ENCODE measurements at places on chromosomes 7 and 10.

DNA sequence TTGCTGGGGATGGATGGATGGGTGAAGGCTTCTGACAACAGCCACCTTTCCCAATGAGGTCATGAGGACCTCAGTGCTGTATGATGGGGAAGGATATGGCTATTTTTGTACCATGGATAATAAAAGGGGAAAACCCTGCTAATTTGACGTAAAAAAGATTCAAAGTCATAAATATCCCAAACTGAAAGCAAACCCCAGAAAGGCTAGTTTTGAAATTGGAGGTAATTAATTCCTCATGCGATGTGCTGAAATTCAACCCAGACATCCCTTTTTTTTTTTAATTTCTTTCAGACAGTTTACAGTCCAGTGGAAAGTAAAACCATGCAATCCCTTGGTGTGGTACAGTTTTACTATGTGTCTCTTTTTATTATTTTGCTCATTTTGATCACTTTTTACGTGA is 254.5 kb upstream of the BMPER start:
- no peak for DNase-seq

- no peak for DNase-seq
Measured at GRCh38 chr10:70478191-70479164, at the start of gene PALD1. Gene PALD1, plus strand, starts transcription at chr10:70478767. Its CDS starts 47,185 bp downstream, at chr10:70525952.

- DNase-seq: no peak
Measured at GRCh38 chr7:17608114-17608833, 309.8 kb downstream of the AHR start.

DNA sequence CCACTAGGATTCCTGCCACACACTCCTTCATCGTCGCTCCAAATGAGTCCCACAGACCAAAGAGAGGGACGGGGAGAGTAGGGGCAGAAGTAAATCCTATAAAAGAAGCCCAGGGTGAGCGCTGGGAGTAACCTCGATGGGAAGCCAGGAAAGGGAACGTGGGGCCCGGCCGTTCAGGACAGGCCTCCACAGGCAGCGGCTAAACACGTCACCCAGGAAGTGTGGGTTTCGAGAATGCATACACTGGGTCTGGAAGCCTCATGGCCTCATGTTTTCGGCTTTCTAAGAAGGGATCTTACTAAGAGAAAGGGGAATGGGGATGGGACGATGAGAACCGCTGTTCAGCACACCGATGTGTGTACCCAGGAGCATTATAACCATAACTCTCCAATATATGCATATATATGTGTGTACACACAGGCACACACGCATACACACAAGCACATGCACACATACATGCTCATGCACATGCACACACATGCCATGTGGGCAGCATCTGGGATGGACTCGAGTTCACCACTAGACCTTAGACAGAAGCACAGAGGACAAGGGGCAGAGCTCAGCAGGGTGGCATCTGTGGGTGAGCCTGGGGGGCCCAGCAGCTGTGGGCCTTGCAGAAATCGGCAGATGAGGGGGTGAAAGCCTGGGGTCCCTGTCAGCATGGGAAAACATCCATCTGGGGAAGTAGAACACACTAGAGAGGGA is 14.8 kb upstream of the CNPY1 start:
- no peak for DNase-seq

GRCh38 chr7:90396420-90396819 is 6.8 kb upstream of the CLDN12 start:
- no peak for DNase-seq

DNA sequence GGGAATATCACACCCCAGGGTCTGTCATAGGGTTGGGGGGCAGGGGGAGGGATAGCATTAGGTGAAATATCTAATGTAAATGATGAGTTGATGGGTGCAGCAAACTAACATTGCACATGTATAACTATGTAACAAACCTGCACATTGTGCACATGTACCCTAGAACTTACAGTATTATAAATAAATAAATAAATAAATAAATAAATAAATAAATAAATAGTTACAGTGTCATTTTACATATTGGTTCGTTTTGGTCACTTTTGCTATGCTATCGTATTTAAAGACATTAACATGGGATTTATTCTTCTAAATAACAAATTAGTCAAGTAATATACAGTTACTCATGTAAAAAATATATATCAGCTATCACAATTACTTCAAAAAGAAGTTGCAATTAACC is 228.7 kb downstream of the HECW1 start:
- no peak for DNase-seq

- no peak for DNase-seq
Measured at GRCh38 chr7:128852537-128853254, 10.0 kb upstream of the ATP6V1F start.

Measured in esophagus squamous epithelium (tissue), 5 donors.